ENCODE measurements at places on chromosomes 16 and 17. TPM values are rescaled to one million over a fixed set of nuclear protein-coding genes. Genes with fewer than 3 reads are reported as not detected.

DNA sequence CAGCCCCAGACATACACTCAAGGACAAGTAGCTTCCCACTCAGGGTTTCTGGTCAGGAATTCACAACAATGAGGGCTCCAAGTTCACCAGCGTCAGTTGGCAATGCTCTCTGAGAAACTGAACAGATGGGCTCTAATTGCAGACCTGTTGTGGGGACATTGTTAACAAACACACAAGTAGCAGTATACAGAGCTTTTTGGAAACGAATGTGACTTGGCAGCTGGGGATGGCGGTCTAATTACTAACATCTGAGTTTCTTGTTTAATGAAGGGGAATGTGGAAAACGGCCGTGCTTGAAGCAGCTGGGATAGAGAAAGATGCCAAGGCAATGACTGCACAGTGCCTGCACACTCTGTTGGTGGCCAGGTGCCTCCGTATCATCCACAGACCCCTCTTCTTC, 316.1 kb upstream of the IRX3 start:
- no peak for DNase-seq

DNA sequence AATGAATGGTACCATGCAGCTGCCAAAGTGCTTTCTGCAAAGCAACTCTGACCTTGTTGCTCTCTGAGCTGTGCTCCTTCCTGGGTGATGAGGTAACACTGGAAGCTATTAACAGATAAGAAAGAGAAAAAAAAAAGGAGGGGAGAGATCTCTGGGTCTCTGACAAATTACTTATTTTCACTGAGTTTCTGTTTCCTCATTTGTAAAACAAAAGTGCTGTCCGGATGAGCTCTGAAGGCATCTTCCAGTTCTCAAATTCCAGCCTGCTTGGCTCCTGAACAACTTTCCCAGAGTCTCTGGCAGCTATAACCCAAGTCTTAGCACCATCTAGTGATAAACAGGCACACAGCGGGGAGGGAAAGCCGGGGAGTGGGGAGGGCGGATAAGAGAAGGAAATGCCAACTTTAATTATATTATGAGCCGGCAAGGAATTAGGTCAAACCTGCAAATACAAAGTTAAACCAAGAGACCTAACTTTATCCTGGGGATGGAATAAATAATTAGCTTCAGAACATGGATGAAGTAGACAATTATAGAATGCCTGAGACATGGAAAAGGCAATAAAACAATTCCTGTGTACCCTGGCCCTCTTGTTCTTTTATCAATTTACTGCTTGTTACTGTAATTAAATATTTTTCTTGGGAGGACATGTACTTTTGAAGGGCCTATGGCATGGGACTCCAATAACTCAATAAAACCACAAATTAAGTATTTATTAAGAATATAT, 61.3 kb upstream of the KIFC3 start:
- DNase-seq = peak; percentile 47

DNA sequence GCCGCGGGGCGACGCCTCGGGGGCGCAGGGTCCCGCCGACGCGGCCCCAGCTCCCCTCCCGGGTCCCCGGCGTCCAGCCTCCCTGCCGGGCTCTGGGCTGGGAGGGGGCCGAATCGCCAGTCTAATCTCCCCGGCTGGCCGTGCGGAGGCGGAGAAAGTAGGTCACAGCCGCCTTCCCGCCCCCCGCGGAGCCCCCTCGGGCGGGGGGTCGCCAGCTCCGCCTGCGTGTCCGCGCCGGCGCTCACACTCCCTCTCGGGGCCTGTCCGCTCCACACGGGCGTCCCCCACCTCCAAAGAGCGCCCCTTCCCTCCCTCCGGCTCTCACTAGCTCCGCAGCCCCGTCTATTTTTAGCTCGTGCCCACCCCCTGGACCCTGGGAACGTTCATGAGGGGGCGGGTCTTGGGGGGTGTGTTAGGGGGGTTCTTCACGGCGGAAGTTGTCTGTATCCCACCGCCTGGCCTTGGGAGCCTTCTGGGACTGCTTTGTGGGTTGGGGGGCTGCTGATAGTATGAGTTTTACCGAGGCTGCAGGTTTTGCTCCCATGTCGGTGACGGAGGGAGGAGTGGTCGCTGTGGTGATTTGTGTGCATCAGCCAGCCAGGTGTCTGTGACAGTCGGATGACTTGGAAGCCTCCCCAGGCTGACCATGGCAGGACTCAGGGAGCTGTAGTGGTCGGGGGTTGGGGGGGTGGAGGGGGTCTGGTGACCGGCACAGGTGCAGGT, 1.1 kb downstream of the ATP1B2 start:
- peak; percentile 47 for DNase-seq

DNA sequence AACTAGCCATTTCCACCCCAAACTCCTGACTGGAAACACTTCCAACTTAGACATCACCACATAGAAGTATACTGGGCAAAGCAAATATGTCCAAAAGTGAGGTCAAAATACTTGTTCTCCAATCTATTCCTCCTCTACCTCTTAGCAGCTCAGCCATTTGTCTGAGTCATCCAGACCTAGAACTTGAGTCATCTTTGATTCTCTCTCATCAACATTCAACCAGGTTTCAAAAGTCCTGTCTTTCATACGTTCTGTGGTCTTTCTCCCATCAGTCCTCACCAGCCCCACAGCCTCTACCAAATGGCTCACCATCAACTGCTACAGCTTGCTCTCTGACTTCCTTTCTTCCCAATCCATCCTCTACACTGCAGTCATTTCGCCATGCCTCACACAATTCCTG, 6.8 kb downstream of the ANKFY1 start:
- no peak for DNase-seq

The PRKCB gene
- 7.0 TPM for total RNA-seq

The PMP22 gene
- total RNA-seq = 191 TPM

The ABCC3 gene
- total RNA-seq = 6.9 TPM
